ENCODE measurements at places on chromosomes 4 and X. TPM values are rescaled to one million over a fixed set of nuclear protein-coding genes. Genes with fewer than 3 reads are reported as not detected.

PCYT1B gene
- total RNA-seq: 0.14 TPM

CTSO gene
- total RNA-seq: 2.6 TPM

ZFP42 gene
- total RNA-seq: not detected

TMPRSS11F gene
- not detected for total RNA-seq

ARMCX4 gene
- 5.4 TPM for total RNA-seq

CAMK2D gene
- 82.9 TPM for total RNA-seq

SHROOM2 gene
- total RNA-seq: not detected

PRPS2 gene
- total RNA-seq: 105 TPM

KIF4A gene
- total RNA-seq: 28.3 TPM

Data from activated CD4-positive, alpha-beta memory T cell treated with anti-CD3 and anti-CD28 coated beads for 36 hours (primary cell).